Progenitor cell of endocrine pancreas (in vitro differentiated cells): ENCODE measurements at places on chromosomes 7 and 10. TPM values are rescaled to one million over a fixed set of nuclear protein-coding genes. Genes with fewer than 3 reads are reported as not detected.

DNA sequence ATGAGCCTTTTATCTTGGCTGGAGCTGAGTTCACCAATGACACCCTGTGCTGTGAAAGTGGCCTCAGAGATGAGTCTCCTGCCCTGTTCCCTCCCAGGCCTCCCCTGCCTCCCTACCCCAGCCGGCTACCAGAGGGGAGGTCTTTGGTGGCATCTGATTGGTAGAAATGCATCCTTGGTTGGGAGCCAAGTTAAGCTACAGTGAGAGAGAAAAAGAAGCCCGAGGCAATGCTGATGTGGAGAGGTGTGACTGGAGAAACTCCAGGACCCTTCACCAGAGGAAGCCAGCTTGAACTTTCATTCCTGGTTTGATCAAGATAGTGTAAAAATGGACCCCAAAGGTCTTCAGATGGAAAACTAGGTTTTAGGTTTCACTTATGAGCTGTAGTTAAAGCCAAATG, 191.1 kb upstream of the TCF7L2 start:
- H3K27ac ChIP-seq = no peak overlapping the region
- DNase-seq = no peak
- no peak overlapping the region for H3K4me3 ChIP-seq
- H3K4me1 ChIP-seq = peaks cover 37% of the 10 kb centered on the region
- peaks cover 2% of the 10 kb centered on the region for H3K36me3 ChIP-seq

The MYH16 gene
- not detected in 2 replicates for total RNA-seq

DNA sequence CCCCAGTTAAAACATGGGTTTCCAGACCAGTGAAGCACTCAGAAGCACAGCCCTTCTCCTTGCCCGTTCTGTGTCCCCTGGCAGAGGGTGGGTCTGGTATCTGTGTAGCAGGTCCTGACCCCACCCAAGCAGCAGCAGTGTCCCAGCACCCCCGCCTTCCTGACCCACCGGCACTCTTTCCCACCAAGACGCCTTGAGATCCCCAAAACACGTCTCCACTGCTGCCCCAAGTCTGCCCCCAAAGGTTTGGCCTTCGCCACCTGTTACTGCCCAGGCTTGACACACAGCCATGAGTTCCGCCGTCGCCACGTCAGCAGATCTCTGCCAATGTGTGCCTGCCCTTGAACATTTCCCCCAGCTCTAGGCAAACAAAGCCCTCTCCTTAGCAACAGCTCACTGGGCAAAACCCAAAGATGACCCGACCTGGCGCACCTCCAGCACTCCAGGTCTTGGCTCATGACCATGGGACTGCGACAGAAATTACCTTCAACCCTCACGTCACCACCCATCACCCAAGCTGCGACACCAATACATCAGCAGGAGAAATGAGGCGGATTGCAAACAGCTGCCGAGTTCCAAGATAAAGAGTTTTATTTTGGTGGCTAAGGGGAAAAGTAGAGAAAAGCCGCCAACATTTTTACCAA, 75.6 kb downstream of the CTBP2 start:
- H3K27ac ChIP-seq = peak overlapping the region; percentile 92
- DNase-seq = no peak
- H3K27me3 ChIP-seq = no peaks in the 10 kb centered on the region
- peak overlapping the region; percentile 28 for H3K4me3 ChIP-seq
- peaks cover 38% of the 10 kb centered on the region for H3K4me1 ChIP-seq
- H3K36me3 ChIP-seq = peaks cover 25% of the 10 kb centered on the region

- no peaks in the 10 kb centered on the region for H3K36me3 ChIP-seq
- H3K27ac ChIP-seq = no peak overlapping the region
- peaks cover 16% of the 10 kb centered on the region for H3K4me1 ChIP-seq
- H3K4me3 ChIP-seq = no peak overlapping the region
- peaks cover 13% of the 10 kb centered on the region for H3K27me3 ChIP-seq
Observed at GRCh38 chr10:101351017-101351416, 2.9 kb upstream of the BTRC start.

DNA sequence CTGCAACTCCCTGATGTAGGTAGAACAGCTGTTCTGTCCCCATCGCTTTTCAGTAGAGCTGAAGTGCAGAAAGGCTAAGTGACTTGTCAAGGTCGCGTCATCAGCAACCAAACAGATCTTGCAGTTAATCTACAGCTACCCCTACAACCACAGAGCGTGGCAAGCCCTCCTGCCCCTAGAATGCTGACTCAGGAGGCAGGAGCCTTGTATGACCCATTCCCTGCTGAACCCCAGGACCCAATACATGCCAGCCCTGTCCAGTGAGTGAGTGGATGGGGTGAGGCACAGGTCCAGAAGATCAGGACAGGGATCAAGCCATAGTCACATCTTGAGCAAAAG, 26.6 kb upstream of the GJD4 start:
- H3K36me3 ChIP-seq = peaks cover 7% of the 10 kb centered on the region
- no peak for DNase-seq
- peaks cover 6% of the 10 kb centered on the region for H3K4me1 ChIP-seq
- H3K27me3 ChIP-seq = no peaks in the 10 kb centered on the region
- no peak overlapping the region for H3K4me3 ChIP-seq

The PITX3 gene
- not detected in 2 replicates for total RNA-seq

DNA sequence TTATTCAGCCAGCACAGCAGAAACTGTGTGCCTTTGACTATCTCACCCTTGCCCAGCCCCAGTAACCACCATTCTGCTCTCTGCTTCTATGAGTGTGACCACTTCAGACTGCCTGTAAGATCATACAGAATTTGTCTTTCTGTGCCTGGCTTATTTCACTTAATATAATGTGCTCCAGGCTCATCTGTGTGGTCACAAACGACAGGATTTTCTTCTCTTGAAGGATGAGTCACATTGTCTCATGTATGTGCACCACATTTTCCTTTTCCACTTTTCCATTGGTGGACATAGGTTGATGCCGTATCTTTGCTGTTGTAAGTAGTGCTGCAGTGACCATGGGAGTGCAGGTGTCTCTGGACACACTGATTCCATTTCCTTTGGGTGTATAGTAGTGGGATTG, 122.5 kb upstream of the LANCL2 start:
- no peaks in the 10 kb centered on the region for H3K4me1 ChIP-seq
- no peaks in the 10 kb centered on the region for H3K36me3 ChIP-seq
- H3K27ac ChIP-seq = no peak overlapping the region
- H3K4me3 ChIP-seq = no peak overlapping the region
- peaks cover 9% of the 10 kb centered on the region for H3K27me3 ChIP-seq
- DNase-seq = no peak

- H3K4me3 ChIP-seq = no peak overlapping the region
- H3K27ac ChIP-seq = no peak overlapping the region
- H3K27me3 ChIP-seq = peaks cover 2% of the 10 kb centered on the region
Observed at GRCh38 chr7:23938215-23938614, 228.2 kb downstream of the STK31 start.

The ZNF316 gene
- 59.6 and 59.7 TPM in 2 replicates for total RNA-seq

DNA sequence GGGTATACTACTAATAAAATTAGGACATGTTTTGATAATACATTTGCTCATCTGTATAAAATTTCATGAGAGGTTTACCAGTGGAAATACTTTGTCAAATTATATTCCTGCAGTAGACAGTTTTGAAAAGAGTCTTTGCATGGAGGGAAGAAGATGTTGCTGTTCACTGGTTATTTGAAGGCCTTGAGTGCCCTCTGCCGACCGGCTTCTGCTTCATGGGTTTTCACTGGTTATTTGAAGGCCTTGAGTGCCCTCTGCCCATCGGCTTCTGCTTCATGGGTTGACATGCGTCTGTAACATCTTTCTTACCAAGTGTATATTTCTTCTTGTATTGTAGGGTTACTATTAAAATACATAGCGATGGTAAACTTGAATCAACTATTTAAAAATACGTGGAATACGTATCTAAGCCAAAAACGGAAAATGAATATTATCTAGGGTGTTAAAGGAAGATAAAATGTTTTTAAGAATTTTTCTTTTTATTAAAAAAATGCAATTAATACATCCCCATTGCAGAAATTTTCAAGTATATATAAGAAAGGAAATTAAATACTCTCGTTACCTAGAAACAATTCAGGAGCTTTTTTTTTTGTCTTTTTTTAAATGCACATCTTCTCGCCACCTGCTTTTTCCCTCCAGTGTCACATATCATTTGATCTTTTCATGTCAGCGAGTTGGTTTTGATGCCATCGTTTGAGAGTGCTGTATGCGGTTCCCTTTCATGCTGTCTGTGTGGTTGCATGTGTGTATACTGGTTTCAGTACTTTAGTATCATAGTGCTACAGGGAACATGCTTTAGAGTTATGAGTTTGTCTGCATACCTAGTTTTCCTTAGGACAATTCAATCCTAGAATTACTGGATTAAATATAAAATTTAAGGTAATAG, 73.4 kb downstream of the SHH start:
- no peak overlapping the region for H3K27ac ChIP-seq
- peaks cover 3% of the 10 kb centered on the region for H3K4me1 ChIP-seq
- peaks cover 2% of the 10 kb centered on the region for H3K27me3 ChIP-seq
- H3K36me3 ChIP-seq = peaks cover 28% of the 10 kb centered on the region
- no peak overlapping the region for H3K4me3 ChIP-seq
- DNase-seq = peak; percentile 43

The GPR146 gene
- total RNA-seq = 1.6 and 1.9 TPM in 2 replicates

The IDI1 gene
- 46.3 and 51.4 TPM in 2 replicates for total RNA-seq

GRCh38 chr10:100723770-100724530, 21.4 kb upstream of the PAX2 start:
- DNase-seq = no peak
- H3K4me3 ChIP-seq = no peak overlapping the region
- H3K4me1 ChIP-seq = no peaks in the 10 kb centered on the region
- peaks cover 93% of the 10 kb centered on the region for H3K27me3 ChIP-seq
- H3K27ac ChIP-seq = no peak overlapping the region

DNA sequence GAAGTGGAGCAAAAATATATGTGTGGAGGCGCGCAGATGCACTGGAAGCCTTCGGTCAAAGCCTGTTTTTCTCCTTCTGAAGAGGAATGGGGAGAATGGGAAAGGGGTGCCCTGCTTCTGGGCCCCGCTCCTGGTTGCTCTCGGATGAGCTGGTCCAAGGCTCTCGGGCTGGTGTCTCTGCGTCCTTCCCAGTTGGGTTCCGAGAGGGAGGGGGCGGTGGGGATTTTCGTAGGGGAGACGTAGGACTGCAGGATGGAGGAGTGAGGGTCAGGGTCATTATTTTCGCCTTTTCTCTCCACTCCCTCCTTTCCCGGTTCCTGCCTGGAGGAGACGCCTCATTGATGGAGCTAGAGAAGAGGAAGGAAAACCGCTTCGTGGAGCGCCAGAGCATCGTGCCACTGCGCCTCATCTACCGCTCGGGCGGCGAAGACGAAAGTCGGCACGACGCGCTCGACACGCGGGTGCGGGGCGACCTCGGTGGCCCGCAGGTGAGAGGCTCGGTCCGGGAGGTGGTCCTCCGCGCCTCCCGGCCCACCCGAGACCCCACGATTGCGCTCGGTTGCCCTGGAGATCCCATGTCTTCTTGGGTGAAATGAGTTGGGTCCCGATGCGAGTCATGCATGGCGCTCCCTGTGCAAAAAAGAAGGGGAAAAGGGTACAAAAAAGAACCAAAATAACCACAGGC, 790 bp downstream of the ADAM22 start:
- no peaks in the 10 kb centered on the region for H3K36me3 ChIP-seq
- H3K4me1 ChIP-seq = peaks cover 5% of the 10 kb centered on the region
- H3K27ac ChIP-seq = peak overlapping the region; percentile 85
- peak; percentile 10 for DNase-seq
- peak overlapping the region; percentile 85 for H3K4me3 ChIP-seq

DNA sequence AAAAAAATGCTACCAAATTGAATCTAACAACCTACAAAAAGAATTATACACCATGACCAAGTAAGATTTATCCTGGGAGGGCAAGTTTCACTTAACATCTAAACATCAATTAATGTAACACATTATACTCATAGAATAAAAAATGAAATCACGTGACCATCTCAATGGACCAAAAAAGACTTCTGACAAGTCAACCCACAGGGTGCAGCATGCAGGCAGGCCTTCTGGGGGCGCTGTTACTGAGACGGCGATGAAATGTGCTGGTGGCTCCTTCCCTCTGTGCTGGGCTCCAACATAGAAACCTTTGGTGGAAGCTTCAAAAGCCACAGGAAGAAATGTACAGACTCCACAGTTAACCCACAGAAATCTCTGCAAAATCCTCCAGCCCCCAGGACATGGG, 103.1 kb downstream of the INHBA start:
- no peak overlapping the region for H3K27ac ChIP-seq
- H3K4me3 ChIP-seq = no peak overlapping the region
- DNase-seq = no peak

DNA sequence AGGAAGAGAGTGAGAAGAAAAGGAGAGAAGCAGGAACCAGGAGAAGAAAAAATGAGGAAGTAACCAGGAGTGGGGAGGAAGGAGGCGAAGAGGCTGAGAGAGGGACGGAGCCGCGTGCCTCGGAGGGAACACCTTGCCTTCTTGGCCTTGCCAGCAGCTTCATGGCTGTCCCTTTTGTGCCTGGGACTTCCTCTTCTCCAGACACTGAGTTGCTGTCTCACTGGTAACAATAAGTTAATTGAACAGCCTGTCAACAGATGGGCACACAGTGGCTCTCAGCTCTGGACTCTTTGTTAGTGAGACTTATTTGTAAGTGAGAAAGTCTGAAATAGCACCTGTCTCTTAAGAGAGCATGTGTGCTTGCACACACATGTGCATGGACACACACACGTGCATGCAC, 83.2 kb downstream of the GATA3 start:
- H3K4me3 ChIP-seq = no peak overlapping the region
- no peak overlapping the region for H3K27ac ChIP-seq

- no peak overlapping the region for H3K4me3 ChIP-seq
- DNase-seq = no peak
- H3K4me1 ChIP-seq = peaks cover 14% of the 10 kb centered on the region
- H3K27ac ChIP-seq = no peak overlapping the region
- no peaks in the 10 kb centered on the region for H3K36me3 ChIP-seq
Observed at GRCh38 chr7:78176171-78176570, 377.6 kb downstream of the PHTF2 start.
